ENCODE measurements at places on chromosomes 4 and X. TPM values are rescaled to one million over a fixed set of nuclear protein-coding genes. Genes with fewer than 3 reads are reported as not detected.
A peak's percentile ranks its signal among the peaks of the same experiment; 100 is the strongest.

DNA sequence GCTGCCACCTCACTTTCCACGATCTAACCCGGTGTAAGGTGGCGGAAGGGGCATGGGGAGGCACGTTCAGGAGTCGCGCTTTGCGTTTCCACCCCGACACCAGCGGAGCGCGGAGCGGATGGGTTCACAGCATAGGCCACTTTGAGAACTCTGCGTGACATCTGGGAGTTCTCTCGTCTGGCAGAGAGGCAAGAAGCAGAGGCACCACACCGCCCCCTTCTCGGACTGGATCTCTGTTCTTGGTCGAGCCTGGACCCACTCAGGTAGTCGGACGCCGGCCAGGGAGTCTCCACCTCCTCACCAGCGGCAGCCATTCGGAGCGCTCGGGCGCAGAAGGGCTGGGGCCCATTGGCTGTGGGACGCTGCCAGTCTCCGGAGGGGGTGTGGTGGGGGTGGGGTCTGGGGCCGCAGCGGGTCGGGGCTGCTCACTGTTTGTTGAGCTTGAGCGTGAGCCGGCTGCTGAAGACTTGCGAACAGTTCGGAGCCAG lies at the start of gene DACH2:
Gene DACH2 (plus strand): TSS at position 428 of the 488 bp plus-strand sequence.
- H3K36me3 ChIP-seq, result peaks cover 6% of the 10 kb centered on the region
- no peaks in the 10 kb centered on the region for H3K4me1 ChIP-seq
- no peak for DNase-seq
- H3K4me3 ChIP-seq, result no peak within 1 kb of the TSS

The CPLX1 gene
- total RNA-seq, result 3.5 TPM

- no peak for DNase-seq
- no peaks in the 10 kb centered on the region for H3K36me3 ChIP-seq
- H3K27me3 ChIP-seq, result no peaks in the 10 kb centered on the region
Measured at GRCh38 chr4:170729236-170729635, 639.5 kb upstream of the AADAT start.

DNA sequence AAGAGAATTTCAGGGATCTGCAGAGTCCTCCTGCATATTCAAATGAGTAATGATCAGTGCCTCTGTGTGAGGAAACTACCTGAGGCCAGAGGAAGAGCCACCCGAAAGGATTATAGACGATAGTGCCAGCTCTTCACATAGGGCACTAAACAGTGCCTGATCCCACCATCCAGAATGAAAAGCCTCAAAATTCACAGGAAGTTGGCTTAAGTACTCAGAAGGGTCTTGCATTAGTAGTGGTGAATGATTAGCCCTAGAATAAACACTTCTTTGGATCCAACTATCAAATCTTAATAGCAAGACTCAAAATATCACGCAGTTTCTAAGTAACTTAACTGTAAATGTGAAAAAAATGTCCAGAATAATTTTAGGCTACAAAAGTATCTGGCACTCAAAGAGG lies 324.4 kb downstream of the ZNF674 start:
- peaks cover 43% of the 10 kb centered on the region for H3K27me3 ChIP-seq
- no peak overlapping the region for H3K4me3 ChIP-seq

The RPS6KA3 gene
- total RNA-seq, result 42.4 TPM

GRCh38 chr4:165398570-165398969 lies 19.8 kb downstream of the CPE start:
- H3K27ac ChIP-seq, result no peak overlapping the region
- DNase-seq, result peak; percentile 35
- H3K4me3 ChIP-seq, result no peak overlapping the region
- H3K27me3 ChIP-seq, result no peaks in the 10 kb centered on the region

DNA sequence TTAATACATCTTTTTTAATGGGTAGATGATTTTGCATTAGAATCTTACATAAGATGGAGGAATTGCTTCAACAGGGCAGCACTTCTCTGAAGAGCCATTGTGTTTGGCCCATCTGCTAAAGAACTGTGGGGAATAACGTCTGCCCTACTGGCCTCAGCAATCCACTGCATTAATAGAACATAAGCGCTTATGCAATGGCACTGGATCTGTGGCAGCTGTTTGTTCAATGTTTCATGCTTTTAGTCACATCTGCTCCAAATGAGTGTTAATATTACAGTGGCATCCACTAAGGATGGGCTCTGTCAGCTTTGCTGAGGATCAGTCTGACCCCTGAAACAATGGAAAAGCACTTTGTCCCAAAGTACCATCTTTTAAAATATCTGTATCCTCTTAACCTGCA lies 279.0 kb upstream of the GK2 start:
- no peaks in the 10 kb centered on the region for H3K27me3 ChIP-seq
- H3K4me1 ChIP-seq, result peaks cover 2% of the 10 kb centered on the region
- no peak overlapping the region for H3K27ac ChIP-seq
- H3K4me3 ChIP-seq, result no peak overlapping the region

The FATE1 gene
- not detected for total RNA-seq

DNA sequence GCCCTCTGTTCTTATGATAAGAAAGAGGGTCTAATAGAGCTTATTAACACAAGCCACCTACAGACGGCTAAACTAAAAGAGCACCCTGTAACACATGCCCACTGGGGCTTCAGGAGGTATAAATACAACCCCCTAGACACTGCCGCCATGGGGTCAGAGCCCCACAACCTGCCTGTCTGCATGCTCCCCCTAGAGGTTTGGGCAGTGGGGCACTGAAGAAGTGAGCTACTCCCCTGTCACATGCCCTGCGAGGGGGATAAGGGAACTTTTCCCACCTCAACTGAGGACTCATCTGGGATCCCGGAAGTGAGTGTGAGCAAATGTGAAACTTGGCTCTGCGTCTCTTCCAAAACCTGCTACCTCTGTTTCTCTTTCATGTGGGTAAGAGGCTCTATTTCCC lies 334.5 kb downstream of the ADAM29 start:
- H3K4me3 ChIP-seq, result no peak overlapping the region
- DNase-seq, result no peak
- no peaks in the 10 kb centered on the region for H3K36me3 ChIP-seq
- H3K27me3 ChIP-seq, result no peaks in the 10 kb centered on the region
- H3K27ac ChIP-seq, result no peak overlapping the region

GRCh38 chr4:96354036-96354712 lies 514.3 kb downstream of the PDHA2 start:
- H3K4me3 ChIP-seq, result no peak overlapping the region
- H3K36me3 ChIP-seq, result no peaks in the 10 kb centered on the region
- peaks cover 8% of the 10 kb centered on the region for H3K4me1 ChIP-seq
- no peak overlapping the region for H3K27ac ChIP-seq

GRCh38 chrX:138986866-138987265 lies 275.3 kb upstream of the FGF13 start:
- H3K4me1 ChIP-seq, result no peaks in the 10 kb centered on the region
- H3K4me3 ChIP-seq, result no peak overlapping the region
- peak; percentile 7 for DNase-seq
- no peak overlapping the region for H3K27ac ChIP-seq

DNA sequence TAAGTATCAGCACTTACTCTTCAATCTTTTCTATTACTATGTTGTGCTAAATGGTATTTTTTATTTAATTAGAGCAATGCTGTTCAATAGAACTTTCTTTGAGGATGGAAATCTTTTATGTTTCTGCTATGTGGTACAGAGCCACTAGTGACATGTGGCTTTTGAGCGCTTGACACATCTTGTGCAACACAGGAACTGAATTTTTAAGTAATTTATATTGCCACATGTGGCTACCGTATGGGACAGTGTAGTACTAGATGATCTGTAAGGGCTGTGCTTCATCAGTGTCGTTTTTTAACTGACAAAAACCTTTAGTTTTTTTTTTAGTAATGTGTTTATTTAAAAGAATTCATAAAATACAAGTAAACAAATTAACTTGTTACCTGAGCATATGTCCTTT lies 22.4 kb downstream of the HPRT1 start:
- peaks cover 25% of the 10 kb centered on the region for H3K27me3 ChIP-seq
- no peak for DNase-seq
- no peaks in the 10 kb centered on the region for H3K4me1 ChIP-seq
- no peak overlapping the region for H3K4me3 ChIP-seq
- no peaks in the 10 kb centered on the region for H3K36me3 ChIP-seq

GRCh38 chr4:113784497-113785250 lies 23.1 kb upstream of the CAMK2D start:
- H3K4me3 ChIP-seq, result no peak overlapping the region
- no peaks in the 10 kb centered on the region for H3K27me3 ChIP-seq
- no peaks in the 10 kb centered on the region for H3K36me3 ChIP-seq
- peak; percentile 98 for DNase-seq

DNA sequence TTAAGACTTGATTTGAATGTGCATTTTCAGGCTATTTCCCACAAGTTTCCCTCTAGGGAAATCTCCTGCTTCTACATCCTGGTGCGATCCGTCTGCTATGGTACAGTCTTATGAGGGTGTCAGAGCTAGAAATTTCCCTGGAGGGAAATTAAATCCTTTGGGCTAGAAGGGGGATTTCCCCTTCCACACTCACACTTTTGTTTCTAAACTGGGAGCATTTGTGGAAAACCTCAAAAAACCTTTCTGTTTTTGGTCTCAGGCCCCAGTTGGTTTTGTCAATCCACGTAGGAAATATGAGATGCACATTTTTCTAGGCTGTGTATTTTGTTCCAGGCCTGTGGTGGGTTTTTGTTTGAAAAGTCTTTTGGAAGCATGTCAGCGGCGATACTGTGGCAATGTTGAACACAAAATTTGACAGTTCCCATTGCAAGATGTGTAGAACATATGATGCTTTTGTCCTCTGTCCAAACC lies 17.8 kb downstream of the HMGB3 start:
- no peak overlapping the region for H3K4me3 ChIP-seq
- no peaks in the 10 kb centered on the region for H3K27me3 ChIP-seq
- H3K27ac ChIP-seq, result no peak overlapping the region
- no peaks in the 10 kb centered on the region for H3K36me3 ChIP-seq
- no peak for DNase-seq

- H3K4me1 ChIP-seq, result no peaks in the 10 kb centered on the region
- no peaks in the 10 kb centered on the region for H3K36me3 ChIP-seq
- DNase-seq, result no peak
- no peak overlapping the region for H3K27ac ChIP-seq
- H3K4me3 ChIP-seq, result no peak overlapping the region
Measured at GRCh38 chrX:13081395-13082205, 37.2 kb upstream of the FAM9C start.

The PGAM4 gene
- total RNA-seq, result not detected

- no peak overlapping the region for H3K27ac ChIP-seq
- H3K4me3 ChIP-seq, result no peak overlapping the region
- H3K36me3 ChIP-seq, result no peaks in the 10 kb centered on the region
- peaks cover 32% of the 10 kb centered on the region for H3K27me3 ChIP-seq
- DNase-seq, result no peak
Measured at GRCh38 chrX:48784726-48785125, 1.7 kb upstream of the GATA1 start.

DNA sequence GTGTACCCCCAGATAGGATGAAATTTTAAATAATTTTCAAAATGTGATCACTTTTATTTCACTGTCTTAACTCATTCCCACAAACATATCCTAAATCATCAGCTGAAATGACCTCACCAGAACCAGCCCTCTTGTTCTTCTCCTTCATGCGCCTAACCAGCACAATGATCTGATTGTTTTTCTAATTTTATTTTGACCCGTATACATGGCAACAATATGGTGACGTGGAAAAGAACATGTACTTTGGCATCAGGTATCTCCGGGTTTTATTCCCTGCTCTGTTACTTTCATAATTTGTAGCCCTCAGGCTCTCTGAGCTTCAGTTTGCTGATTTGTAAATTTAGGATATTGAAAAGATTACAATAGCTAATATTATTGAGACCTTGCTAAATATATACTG lies 562.4 kb upstream of the ZFP42 start:
- H3K4me1 ChIP-seq, result no peaks in the 10 kb centered on the region
- no peaks in the 10 kb centered on the region for H3K27me3 ChIP-seq
- H3K36me3 ChIP-seq, result no peaks in the 10 kb centered on the region
- H3K4me3 ChIP-seq, result no peak overlapping the region

The TEC gene
- 1.1 TPM for total RNA-seq

The ARX gene
- not detected for total RNA-seq

DNA sequence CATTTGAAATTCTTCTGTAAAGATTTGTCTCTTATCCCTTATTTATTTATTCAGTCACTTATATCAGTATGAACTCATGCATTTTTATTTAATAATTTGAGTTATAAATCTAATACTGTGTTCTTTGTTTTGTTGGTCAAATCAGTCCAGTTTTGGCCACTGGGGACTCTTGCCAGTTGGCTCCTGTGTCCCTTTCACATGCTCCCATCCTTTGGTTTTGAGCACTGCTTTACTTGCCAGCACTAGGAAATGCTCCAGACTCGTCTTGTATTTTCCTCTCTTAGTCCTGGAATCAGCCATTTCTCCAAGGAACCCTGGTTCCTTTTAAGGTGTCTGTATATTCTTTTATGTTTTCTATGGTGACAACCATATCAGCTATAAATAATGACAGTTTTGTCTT lies 28.1 kb downstream of the KANTR start:
- H3K36me3 ChIP-seq, result no peaks in the 10 kb centered on the region
- DNase-seq, result no peak
- H3K4me3 ChIP-seq, result no peak overlapping the region

GRCh38 chr4:173698557-173699262 lies 168.7 kb upstream of the HAND2 start:
- no peak overlapping the region for H3K4me3 ChIP-seq
- DNase-seq, result no peak
- H3K4me1 ChIP-seq, result no peaks in the 10 kb centered on the region
- H3K27ac ChIP-seq, result no peak overlapping the region
- H3K36me3 ChIP-seq, result no peaks in the 10 kb centered on the region

GRCh38 chr4:16489226-16489625 lies 263.0 kb upstream of the TAPT1 start:
- DNase-seq, result no peak
- H3K36me3 ChIP-seq, result no peaks in the 10 kb centered on the region
- no peak overlapping the region for H3K4me3 ChIP-seq
- no peaks in the 10 kb centered on the region for H3K27me3 ChIP-seq
- no peak overlapping the region for H3K27ac ChIP-seq

GRCh38 chr4:13546142-13546940 lies 2.0 kb upstream of the NKX3-2 start:
- no peaks in the 10 kb centered on the region for H3K36me3 ChIP-seq
- H3K4me1 ChIP-seq, result no peaks in the 10 kb centered on the region
- H3K4me3 ChIP-seq, result no peak overlapping the region
- H3K27me3 ChIP-seq, result no peaks in the 10 kb centered on the region
- H3K27ac ChIP-seq, result no peak overlapping the region

The IGBP1 gene
- 36.3 TPM for total RNA-seq

The ITGB1BP2 gene
- total RNA-seq, result 1.4 TPM

The SPIN4 gene
- total RNA-seq, result 6.9 TPM

The TMEM144 gene
- 4.4 TPM for total RNA-seq

DNA sequence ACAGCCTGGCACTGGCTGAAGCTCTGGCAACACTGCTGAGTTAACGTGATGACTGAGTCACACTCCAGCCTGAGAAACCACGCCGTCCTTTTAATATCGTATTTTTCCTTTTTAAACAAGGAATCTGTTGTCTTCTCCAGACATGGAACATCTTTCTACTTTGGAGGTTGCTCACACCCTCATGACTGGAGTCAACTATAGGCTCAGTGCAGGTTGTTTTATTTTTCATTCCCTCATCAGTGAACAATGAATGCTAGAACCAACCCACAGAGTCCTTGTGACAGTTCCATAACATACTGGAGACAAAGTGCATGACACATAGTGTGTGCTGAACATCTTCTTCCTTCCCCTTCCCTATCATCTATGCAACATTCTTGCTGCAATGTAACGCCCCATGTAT lies 76.8 kb upstream of the CPEB2 start:
- no peaks in the 10 kb centered on the region for H3K4me1 ChIP-seq
- no peaks in the 10 kb centered on the region for H3K36me3 ChIP-seq
- no peak for DNase-seq
- no peaks in the 10 kb centered on the region for H3K27me3 ChIP-seq
- H3K27ac ChIP-seq, result no peak overlapping the region

The FRMD7 gene
- not detected for total RNA-seq
